ENCODE measurements at places on chromosomes 2 and 18.

- no peak for DNase-seq
These were observed 241.5 kb downstream of the RNF152 start for GRCh38 chr18:61651145-61651879.

DNA sequence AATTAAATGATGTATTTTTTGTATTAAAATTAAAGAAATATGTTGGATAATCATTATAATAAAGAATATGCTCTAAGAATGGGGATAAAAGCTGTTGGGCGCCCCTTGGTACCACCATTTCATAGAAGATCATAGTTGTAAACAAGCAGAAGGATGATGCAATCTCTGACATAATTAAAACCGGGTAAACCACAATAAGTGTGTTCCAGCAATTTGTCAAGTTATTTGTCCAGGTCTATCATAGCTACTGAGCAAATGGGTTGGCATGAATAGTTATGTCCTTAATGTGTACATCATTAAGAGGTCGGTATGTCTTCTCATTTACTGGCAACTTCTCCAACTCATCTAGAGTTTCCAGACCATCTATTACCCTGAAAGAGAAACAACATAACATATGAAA is 6.7 kb upstream of the CLK1 start:
- DNase-seq: no peak

GRCh38 chr18:46416706-46417638 is 240.0 kb downstream of the LOXHD1 start:
- DNase-seq: no peak

DNA sequence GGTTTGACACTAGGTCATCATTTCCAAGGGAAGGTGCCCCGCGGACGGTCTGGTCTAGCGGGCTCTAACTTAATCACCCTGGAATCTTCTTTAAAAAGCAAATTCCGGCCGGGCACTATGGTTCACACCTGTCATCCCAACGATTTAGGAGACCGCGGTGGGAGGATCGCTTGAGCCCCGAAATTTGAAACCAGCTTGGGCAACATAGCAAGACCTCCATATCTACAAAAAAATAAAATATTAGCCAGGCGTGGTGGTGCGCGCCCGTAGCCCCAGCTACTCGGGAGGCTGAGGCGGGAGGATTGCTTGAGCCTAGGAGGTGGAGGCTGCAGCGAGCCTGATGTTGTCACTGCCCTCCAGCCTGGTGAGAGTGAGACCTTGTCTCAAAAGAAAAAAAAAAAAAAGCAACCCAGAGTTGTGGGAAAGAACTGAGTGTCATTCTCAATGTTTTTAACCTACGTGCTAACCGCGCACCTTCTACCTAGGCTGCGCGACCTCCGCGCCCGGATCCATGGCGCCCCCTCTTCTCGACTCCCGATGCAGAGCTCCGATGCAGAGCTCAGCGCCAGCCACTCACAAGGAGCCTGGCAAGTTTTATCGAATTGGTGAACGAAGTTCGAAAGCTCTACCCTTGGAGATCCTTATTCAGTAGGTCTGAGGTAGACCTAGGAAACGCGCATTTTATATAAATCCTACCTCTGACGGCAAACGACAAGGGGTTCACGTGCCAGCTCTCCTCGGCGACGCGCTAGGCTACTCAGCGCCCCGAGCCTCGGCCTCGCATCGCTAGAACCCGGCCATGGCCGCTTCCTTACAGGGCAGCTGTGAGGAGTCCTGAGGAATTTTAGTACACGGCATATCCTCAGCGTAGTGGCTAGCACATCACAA is 888 bp upstream of the TWSG1 start:
- DNase-seq: peak; percentile 26

- no peak for DNase-seq
These were observed 255.8 kb upstream of the LRRTM1 start for GRCh38 chr2:80560326-80560725.

- no peak for DNase-seq
These were observed 61.6 kb upstream of the NCOA1 start for GRCh38 chr2:24429197-24430074.

GRCh38 chr2:219405451-219405850 is 12.7 kb upstream of the DES start:
- no peak for DNase-seq

DNA sequence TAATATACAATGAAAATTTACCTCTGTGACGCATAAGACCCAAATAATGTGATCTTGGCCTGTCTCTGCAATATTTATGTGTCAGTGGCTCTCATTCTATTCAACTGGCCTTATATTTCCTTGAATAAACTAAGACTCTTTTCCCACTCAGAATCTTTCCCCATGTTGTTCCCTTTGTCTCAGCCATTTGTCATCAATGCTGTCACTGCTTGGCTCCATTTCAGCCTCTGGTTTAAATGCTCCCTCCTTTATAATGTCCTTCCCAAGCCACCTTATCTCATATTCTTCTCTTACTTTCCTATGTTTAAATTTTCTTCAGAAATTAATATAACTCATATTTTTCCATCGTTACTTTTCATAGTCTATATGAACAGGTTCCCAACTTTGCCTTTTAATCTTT is 158.3 kb upstream of the DTNA start:
- DNase-seq: no peak

DNA sequence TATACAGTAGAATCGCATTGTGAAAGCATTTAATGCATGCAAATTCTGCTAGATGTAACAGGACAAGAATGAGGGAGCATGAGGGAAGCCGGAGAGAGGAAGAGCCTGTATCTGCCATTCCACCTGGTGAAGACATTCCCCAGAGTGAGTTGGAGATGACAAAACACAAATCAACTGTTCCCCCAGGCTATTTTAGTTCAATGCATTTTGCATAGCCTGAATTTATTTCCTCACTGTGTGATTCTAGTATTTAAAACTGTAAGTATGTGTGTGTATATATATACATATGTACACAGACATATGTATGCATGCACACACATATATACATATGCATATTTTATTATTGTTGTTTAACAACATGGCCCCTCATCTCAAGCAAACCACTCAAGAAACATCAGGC is 54.7 kb downstream of the CCDC68 start:
- DNase-seq: no peak

- no peak for DNase-seq
These were observed 886.7 kb downstream of the SUCLG1 start for GRCh38 chr2:83572400-83572799.

DNA sequence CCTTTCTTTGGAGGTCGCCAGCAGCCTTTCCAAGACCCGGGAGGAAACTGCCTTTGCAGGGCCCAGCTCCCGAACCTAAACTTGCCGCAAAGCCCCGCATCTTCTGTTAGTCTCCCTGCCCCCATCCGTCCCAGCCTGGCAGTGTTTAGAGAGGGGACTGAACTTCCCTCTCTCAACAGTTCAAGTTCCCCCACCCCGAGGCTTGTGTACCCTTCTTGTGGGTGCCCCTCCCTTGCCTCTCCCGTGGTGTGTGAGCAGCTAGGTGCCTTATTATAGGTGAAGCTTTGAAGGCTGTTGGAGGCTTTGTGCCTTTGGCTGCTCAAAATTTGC is 1.4 kb downstream of the LBH start:
- DNase-seq: no peak

DNA sequence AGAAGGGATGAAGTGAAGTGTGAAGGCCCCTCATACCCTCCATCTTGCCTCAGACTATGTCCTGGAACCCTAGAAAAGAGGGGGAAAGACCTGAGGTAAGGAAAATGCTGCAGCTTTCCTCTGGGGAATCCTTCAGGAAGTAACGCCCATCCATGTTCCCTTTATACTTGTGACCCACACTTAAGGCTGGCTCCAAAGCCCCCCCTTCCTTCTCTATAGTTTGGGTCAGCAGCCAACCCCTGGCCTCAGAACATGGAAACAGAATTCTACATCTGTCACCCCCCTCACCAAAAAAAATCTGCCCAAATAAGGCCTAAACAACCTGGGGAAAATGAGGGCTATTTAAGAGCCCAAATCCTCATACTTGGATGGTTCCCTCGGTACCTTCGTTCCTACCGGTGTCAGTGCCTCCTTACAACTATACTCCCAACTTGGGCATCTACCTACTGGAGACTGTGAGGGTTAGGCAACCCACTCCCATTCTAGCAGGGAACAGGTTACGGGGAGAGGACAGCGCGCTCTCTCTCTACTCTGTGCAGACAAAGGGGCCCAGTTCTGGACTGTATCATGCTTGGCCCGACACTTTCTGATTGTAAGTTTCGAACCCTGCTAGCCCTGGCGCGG is 689 bp downstream of the OST4 start:
- DNase-seq: no peak

DNA sequence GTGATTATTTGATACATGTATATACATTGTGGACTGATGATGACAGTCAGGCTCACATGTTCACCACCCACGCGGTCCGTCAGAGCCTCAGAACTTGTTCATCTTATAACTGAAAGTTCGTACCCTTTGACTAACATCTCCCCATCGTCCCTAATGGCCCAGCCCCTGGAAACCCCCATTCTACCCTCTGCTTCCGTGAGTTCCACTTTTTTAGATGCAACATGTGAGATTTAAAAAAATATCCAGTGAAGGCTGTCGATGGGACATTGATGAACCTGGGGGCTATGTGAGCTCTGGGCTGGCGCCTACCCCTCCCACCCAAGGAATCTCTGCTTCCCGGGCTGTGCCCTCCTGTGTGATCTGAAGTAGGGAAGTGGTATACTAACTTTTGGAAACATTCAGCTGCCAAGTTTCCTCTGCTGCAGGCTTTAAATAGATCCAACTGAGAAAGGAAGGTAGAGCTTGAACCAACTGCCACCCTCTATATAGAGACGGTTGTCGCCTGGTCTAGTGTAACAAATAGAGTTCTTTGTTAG is 163.8 kb downstream of the FAM210A start:
- DNase-seq: no peak

GRCh38 chr18:54849683-54850082 is 21.4 kb downstream of the RAB27B start:
- DNase-seq: no peak

DNA sequence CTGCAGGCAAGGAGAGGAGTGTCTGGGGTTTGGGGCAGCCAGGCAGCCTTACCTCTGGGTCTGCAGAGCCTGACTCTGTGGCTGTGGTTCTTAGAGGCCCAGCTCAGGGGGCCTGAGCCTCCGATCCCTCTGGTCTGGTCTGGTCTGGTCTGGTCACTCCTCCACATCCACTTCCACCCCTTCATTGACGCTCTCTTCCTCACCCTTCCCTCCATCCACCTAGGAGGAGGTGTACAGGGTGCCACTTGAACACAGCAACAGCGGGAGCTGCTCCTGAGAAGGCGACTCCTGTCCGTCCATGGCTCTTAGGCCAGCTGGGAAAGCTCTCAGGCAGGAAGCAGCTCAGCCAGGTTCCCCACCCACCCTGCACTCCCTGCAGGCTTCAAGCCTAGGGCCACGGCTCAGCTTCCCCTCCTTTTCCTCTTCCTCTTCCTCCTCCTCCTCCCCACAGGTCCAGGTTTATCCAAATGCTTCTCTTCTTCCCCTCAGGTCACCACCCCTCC is 16.9 kb downstream of the GPR55 start:
- no peak for DNase-seq

DNA sequence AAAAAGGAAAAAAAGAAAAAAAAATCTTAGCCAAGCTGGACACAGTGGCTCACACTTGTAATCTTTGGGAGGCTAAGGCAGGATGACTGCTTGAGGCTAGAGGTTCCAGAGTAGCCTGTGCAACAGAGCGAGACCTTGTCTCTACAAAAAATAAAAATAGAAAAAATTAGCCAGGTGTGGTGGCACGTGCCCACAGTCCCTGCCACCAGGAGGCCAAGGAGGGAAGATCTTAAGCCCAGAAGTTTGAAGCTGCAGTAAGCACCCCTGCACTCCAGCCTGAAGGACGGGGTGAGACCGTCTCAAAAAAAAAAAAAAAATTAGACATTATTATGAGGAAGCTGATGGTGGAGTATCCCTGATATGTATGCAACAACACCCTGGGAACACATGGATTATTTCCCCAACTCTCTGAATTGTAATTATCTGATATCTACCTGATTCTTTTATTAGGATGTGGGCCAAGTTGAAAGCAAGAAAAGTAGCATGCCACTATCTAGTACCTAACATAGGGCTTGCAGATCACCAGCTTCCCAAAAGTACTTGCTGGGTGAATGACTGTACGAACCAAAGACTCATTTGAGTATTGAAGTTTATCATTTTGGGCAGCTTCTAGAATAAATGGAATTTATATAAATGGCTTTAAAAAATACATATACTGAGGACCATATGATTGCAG is 140.9 kb downstream of the TCF4 start:
- no peak for DNase-seq

DNA sequence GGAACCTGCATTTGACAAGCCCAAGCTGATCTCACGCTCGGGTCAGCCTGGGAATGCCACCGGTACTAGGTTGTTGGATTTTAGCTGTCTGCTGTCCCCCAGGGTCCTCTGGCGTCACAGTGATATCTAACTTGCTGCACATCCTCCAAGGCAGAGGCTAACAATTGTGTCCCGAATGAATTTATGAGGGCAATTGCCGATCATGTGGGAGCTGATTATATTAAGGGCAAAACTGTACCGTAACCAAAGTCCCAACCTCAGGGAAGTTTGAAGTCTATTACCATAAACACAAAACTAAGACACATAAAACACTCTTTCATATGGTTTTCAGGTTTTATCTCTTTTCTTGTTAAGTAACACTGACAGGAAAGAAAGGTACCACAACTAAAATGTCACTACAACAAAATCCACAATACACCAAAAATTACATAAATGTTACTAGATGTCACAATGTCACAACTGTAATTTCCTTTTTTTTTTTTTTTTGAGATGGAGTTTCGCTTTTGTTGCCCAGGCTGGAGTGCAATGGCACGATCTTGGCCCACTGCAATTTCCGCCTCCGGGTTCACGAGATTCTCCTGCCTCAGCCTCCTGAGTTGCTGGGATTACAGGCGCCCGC is 6.7 kb downstream of the UXS1 start:
- no peak for DNase-seq

DNA sequence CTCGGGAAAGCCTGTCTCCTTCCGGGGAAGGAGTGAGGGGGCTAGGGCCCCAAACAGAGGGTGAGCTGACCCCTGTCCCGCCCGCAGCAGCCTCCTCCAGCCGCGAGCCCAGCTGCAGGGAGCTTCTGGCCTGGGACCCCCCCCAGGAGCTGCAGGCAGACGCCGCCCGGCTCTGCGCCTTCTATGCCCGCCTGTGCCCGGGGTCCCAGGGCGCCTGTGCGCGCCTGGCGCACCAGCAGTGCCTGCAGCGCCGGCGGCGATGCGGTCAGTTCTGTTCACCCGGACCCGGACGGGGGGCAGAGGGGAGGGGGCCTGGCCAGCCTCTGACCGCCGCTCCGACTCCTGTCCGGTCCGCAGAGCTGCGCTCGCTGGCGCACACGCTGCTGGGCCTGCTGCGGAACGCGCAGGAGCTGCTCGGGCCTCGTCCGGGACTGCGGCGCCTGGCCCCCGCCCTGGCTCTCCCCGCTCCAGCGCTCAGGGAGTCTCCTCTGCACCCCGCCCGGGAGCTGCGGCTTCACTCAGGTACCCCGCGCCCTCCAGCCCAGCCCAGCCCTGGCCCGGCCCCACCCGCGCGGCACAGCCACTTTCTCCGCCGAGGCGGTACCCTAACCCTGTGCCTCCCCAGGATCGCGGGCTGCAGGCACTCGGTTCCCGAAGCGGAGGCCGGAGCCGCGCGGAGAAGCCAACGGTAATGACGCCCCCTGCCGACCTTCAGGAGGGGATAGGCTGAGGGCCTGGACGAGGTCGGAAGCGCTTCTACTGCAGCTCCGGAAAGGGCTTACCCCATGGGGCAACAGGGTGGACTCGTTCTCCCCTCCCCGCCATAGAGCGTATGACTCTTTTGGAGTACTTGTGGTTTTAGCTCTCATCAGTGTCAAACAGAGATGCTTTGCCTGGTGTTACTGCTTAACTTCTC is 2.0 kb upstream of the CHRND start:
- no peak for DNase-seq

GRCh38 chr2:46841621-46842020 is 74.0 kb downstream of the MCFD2 start:
- DNase-seq: no peak
